ENCODE measurements at places on chromosomes 1 and 21. TPM values are rescaled to one million over a fixed set of nuclear protein-coding genes. Genes with fewer than 3 reads are reported as not detected.

GRCh38 chr21:42674351-42674940, 21.0 kb downstream of the PDE9A start:
- no peak for DNase-seq

Gene OLIG2
- total RNA-seq, result not detected

DNA sequence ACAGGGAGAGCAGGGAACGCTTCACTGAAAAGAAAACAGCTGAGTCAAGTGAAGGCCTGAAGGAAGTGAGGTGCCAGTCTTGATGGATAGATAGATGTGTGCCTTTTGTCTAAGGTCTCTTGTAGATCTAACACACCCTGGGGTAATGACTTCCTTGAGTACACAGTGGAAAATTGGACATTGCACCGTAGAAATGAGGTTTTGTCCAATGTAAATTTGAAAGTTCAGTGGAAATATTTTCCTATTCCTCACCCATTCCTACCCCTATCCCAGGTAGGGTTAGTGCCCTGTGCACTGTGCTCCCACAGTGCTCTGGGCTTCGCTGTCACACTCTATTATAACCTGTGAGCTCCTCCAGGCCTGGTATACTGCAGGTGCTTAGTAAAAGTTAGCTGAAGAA, 24.3 kb downstream of the ZMYND12 start:
- DNase-seq, result no peak

DNA sequence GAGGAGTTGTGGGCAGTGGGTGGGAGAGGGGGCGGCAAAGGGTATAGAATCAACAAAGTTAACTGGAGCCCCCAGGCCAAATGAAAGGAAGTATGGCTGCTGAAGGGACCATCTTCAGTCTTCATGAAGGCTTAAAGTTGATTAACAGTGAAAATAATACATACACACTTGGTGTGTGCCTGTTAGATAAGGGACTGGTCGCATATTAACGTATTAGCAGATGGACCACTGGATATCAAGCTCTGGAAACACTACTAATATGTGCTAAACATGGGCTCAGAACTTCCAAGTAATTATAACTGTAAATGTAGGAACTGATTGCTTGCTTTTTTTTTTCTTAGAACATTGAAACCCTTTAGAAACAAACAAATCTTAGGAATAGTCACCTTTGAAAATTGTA, 224.7 kb upstream of the KIAA0040 start:
- DNase-seq, result no peak

Data from pulmonary artery endothelial cell (primary cell).